Stimulated activated CD8-positive, alpha-beta memory T cell treated with anti-CD3 and anti-CD28 coated beads, Interleukin-7, amount 100 ng/mL, for 4 hours (primary cell): ENCODE measurements at places on chromosomes 6 and 20.
A peak's percentile ranks its signal among the peaks of the same experiment; 100 is the strongest.

DNA sequence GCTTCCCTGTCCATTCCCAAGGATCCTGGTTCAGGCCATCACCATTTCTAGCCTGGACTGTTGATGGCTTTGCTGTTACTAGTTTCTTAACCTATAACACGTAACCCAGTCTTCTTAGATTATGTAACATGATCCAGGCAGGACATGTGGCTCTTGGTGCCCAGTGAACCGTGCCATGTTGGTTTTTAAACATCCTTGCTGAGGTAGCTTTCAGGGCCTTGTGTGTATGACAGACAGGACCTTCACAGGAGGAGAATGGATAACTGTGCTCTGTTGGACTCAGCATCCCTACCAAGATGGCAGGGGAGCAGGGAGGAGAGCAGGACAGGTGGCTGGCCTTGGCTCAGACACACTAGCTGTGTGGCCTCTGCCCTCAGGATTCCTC is 46.8 kb downstream of the PANK2 start:
- DNase-seq = no peak

DNA sequence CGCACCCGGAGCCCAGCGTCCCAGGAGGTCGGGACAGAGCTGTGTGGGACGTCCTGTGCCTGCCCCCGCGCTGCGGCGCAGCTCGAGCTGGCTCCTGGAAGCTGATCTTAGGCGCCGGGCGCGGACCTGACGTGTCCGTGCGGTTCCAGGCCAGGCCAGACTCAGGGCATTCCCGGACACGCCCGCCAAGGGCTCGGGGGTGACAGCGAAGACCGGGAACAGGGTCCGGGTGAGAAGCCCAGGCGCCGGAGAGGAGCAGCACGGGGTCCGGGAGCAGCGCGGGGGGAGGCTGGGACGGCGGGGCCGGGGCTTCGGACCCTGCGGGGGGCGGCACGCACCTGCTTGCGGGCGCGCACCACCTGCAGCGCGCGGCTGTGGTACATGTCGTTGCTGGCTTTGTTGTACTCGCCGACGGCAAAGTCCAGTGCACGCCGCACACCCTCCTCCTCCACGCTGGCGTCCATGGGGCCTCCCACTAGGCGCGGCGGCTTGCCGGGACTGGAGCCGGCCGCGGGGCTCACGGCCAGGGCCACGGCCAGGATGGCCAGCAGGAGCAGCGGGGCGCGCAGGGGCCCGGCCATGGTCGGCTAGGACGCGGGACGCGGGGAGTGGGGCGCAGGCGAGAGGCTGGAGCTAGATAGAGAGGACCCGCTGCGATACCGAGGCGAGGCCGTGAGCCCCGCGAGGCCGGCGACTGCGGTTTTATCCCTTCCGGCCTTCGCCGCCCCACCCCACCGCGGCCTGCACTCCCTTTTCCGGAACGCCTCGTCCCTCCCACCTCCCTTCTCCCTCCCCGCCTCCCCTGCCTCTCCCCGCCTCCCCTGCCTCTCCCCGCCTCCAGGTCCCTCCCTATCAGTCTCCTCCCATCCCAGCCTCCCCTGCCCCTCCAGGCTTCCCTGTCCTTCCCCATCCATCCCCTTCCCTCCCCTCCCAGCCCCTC is at the start of gene CST3:
Gene CST3, minus strand, starts transcription at position 674 of the 940 bp plus-strand sequence. Its CDS starts 93 bp downstream, at position 581.
- peak; percentile 15 for DNase-seq

- DNase-seq = no peak
Observed at GRCh38 chr20:2403291-2404052, 22.8 kb downstream of the TGM6 start.

DNA sequence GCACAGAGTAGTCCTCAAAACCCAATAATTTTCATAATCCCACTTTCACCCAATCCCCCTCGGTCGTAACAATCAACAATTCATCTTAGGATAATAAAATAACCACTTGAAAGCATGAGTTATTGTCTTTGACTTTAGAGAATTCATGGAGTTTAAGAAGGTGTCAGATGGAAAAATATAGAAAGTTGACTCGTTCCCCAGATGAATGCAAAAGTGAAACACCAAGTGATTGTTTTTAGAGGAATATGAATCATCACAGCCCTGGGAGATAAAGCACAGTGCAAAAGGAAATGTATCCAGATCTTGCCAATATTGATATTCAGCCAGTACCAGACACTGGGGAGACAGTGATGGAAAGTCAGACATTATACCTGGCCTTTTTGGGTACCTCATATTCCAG is 860.5 kb downstream of the DHX35 start:
- no peak for DNase-seq

GRCh38 chr6:5942591-5942990 is 64.1 kb downstream of the NRN1 start:
- DNase-seq = no peak

- DNase-seq = no peak
Observed at GRCh38 chr6:44117397-44118128, 9.7 kb downstream of the MRPL14 start.

DNA sequence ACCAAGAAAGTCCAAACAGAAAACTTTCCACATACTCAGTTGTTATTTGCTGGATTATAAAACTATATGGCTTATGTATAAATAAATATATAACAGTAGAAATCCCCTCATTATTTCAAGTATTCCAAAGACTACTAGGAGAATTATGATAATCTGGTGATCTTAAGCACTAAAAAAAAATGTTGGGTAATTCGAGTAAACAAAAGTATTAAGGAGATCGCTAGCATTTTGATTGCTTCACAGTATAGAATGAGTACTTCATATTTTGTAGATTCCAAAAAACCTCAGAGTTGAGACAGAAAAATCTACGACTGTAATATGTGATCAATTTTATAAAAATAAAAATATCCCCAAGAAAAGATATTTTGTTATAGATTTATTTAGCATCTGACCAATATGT is 236.4 kb upstream of the TENT5A start:
- no peak for DNase-seq

GRCh38 chr20:63071541-63072181 is 64.9 kb upstream of the BHLHE23 start:
- DNase-seq = peak; percentile 15

- no peak for DNase-seq
Observed at GRCh38 chr20:7930343-7930742, 9.9 kb downstream of the HAO1 start.

- no peak for DNase-seq
Observed at GRCh38 chr20:45959956-45960630, 11.9 kb downstream of the ZNF335 start.

- DNase-seq = no peak
Observed at GRCh38 chr6:56448046-56448445, 194.6 kb downstream of the DST start.

- DNase-seq = no peak
Observed at GRCh38 chr6:33915134-33915533, 111.3 kb upstream of the MLN start.

- no peak for DNase-seq
Observed at GRCh38 chr6:137568067-137568466, 73.9 kb upstream of the OLIG3 start.

- DNase-seq = no peak
Observed at GRCh38 chr20:64165866-64166600, 1.8 kb downstream of the MYT1 start.

DNA sequence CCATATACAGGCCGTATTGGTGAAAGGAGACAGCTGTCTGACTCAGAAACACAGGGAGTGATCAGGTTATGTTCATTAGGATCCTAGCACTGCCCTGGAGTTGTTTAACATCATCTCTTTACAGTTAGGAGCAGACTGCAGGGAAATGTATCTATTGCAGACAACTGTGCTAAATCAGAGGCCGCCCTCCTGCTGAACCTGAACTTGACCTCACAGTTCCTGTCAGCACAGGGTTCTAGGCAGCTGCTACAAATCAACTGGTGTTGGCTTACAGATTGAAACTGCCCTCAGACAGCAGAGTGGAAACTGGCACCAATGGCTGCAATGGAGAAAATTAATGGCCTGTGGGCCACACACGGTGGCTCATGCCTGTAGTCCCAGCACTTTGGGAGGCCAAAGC is 3.7 kb upstream of the RPP40 start:
- no peak for DNase-seq

- DNase-seq = no peak
Observed at GRCh38 chr6:160101277-160102205, 20.1 kb upstream of the SLC22A1 start.

DNA sequence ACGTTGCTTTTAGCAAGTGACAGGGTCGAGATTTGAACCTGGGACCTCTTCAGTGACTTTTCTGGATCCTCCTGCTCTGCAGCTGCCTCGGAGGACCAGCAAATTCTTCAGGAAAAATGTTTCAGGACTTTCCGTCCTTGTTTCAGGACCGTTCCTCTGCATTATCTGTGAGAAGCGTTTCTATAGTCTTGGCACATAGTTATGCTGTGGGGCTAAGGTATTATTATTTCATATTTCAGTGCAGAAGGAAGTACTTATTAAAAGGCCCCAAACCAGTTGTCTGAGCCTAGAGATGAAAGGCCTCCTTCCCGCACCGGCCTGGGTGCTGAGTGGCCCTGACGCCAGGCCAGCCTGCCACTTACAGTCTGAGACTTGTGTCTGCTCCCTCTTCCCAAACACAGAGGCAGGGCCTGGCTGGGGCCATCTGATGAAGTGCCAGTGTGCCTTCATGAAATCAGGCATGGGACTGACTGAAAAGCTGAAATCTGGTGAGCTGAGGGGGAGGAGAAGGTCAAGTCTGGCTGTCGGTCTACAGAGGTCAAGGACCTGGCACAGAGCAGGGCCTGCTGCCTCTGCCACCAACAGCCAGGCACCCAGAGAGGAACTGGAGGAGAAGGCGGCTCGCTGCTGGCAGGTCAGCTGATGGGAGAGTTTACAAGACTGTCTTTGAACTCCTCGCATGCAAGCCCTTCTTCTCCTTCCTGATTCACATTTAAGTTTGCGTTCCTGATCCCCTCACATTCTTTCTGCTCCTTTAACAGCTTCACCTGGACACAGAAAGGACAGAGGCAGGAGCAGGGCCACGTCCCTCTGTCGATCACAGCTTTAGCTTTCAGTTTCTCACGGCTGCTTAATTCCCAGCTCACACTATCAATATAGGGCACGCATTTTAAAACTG is 8.9 kb upstream of the QKI start:
- DNase-seq = no peak
